ENCODE measurements at places on chromosomes 2 and 18.

DNA sequence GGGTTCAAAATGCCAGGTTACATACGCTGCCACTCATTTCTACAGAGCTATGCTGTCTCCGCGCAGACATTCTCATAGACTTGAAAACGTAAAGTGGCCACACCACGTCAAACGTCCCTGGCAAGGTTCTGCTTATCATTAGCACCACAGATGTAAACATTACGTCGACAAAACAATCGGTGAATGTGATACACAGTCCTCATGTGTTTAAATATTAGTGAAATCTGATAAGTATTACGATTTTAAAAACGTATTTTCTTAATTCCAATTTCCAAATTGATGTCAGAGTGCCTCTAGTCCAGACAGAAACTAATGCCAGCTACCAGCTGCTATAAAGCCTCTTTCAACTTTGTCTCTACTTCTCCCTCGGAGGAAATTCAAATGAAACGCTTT, 1.2 kb downstream of the STK17B start:
- no peak for DNase-seq

- DNase-seq, result no peak
These were observed 92.5 kb upstream of the EML6 start for GRCh38 chr2:54630858-54631497.

DNA sequence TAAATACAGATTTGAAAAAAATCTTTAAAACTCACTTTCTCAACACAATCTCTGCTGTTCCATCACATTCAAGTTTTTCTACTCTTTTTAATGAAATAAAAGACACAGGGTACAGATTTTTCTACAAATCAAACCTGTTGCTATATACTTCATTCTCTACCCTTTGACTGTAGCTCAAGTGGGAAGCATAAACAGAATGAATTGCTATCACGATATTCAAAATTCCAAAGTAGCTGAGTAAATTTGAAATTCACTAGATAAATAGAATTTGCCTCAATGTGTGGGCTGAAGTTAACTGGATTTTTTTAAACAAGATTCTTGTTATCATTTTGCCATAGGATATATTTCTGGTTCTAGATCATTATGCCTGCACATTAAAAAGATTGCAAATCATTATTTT, 185.9 kb downstream of the ZNF521 start:
- no peak for DNase-seq

GRCh38 chr2:39607538-39608262, 58.0 kb upstream of the TMEM178A start:
- no peak for DNase-seq

DNA sequence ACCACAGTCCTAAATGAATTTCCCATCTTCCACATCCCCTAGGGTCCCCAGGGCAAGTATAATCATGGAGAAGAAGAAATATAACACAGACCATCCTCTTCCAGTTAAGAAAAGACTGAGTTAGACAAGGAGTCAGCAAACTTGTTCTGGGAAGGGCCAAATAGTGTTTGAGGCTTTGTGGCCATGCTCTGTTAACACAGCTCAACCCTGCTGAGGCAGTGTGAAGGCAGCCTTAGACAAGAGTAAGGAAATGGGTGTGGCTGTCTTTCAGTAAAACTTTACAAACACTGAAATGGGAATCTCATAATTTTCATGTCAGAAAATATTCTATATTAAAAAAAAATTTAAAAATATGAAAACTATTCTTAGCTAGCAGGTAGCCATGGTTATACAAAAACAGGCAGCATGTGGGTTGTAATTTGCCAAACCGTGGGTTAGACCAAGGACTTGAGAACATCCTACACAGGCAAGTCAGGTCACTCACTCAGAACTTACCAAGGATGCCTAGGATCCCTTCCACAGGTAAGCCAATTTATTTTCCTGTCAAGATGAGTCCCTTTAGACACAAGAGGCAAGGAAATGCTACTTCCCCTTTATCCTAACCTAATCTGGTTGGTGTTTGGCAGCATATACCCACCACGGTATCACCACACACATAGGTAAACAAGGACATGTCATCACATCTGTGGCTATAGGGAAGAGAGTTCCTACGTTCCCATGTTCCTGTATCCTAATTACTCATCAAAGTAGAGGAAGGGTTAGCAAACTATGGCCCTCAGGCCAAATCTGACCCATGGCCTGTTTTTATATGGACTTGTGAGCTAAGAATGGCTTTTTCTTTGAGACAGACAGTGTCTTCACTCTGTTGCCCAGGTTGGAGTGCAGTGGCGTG, 31.9 kb downstream of the C2orf74 start:
- no peak for DNase-seq

- DNase-seq, result no peak
These were observed 758.1 kb upstream of the ACVR2A start for GRCh38 chr2:147086715-147087114.

DNA sequence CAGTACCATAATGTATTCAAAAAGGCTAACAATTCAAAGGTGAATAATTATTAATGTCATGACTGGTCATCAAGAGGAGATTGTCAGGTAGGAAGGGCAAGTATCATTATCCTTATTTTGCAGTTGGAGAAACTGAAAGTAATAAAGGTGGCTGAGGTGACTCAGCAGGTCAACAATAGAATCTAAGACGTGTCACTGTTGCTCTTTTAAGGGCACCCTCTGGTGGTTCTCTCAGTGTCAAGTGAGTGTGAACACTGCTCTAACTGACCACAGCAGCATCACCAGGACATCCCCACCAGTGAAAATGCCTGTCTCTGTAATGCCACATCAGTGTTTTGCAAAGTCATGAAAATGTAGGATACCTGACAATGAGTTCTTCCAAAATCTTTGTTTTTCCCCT, 69.7 kb downstream of the DCC start:
- no peak for DNase-seq

- DNase-seq, result no peak
These were observed 516.9 kb downstream of the EIPR1 start for GRCh38 chr2:2860589-2861300.

GRCh38 chr18:48827291-48828193, 123.2 kb downstream of the SMAD7 start:
- DNase-seq, result no peak

DNA sequence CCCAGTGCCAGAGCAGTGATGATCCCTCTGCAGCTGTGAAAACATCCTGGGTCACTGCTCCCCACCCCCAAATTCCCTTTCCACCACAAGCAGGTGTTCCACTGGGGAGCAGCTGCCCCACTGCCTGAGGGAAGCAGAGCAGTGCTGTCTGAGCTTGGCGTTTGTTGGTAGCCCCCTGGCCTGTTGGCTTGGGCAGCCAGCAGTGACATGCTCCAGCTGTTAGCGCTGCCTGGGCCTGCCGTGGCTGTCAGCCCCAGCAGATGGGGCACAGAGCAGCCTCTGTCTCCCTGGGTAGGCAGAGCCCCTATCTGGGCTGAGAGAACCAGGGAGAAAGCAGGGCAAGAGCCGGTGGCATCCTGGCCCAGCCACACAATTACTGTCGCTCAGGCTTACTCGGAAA, 247.7 kb downstream of the GLI2 start:
- no peak for DNase-seq

DNA sequence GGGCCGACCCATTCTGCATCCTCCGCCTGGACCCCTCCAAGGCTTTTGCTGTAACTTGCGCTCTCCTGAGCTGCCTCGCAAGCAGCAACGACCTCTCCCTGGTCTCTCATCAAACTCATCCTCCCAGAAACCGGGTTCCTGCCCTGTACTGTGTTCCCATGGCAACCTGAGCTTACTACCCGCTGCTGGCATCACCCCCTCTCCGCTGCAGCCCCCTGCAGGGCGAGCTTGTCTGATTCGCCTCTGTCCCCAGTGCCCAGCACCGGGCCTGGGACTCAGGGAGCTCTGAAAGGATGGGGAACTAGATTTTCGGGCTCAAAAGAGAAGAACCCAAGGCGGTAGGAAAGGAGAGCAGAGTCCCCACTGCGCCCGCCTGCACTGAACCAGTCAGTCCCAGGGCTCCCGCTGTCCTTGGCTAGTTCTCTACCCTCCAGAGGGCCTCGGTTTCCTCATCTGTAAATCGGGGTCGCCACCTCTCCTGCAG, 463 bp downstream of the HS1BP3 start:
- no peak for DNase-seq

- DNase-seq, result no peak
These were observed 32.1 kb upstream of the NFU1 start for GRCh38 chr2:69469375-69469774.

- DNase-seq, result no peak
These were observed 177.5 kb downstream of the ANAPC1 start for GRCh38 chr2:111706481-111707001.

DNA sequence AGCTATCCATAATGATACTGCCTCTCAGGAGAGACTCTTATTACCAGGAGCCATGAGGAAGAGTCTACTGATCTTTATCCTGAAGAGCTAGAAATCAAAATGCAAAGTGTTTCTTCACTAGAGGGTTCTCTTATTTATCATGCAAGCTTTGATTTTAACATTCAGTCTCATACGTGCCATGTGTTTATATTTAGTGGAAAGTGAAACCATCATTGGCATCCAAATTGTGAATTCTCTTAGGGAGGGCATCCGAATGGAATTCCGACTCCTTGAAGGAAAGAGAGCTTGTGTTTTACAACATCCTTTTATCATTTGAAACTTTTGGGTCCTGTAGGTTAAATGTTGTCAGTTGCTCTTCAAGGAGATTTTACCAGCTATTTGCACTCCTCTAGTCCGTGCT, 170.4 kb upstream of the SESTD1 start:
- DNase-seq, result no peak

GRCh38 chr2:73984922-73985307, 205 bp downstream of the TET3 start:
- no peak for DNase-seq

GRCh38 chr2:143572421-143572820, 443.2 kb downstream of the ARHGAP15 start:
- DNase-seq, result no peak

- DNase-seq, result no peak
These were observed 149.2 kb upstream of the KLHL29 start for GRCh38 chr2:23235736-23236135.

GRCh38 chr2:203330434-203330833, 2.2 kb downstream of the ABI2 start:
- no peak for DNase-seq

DNA sequence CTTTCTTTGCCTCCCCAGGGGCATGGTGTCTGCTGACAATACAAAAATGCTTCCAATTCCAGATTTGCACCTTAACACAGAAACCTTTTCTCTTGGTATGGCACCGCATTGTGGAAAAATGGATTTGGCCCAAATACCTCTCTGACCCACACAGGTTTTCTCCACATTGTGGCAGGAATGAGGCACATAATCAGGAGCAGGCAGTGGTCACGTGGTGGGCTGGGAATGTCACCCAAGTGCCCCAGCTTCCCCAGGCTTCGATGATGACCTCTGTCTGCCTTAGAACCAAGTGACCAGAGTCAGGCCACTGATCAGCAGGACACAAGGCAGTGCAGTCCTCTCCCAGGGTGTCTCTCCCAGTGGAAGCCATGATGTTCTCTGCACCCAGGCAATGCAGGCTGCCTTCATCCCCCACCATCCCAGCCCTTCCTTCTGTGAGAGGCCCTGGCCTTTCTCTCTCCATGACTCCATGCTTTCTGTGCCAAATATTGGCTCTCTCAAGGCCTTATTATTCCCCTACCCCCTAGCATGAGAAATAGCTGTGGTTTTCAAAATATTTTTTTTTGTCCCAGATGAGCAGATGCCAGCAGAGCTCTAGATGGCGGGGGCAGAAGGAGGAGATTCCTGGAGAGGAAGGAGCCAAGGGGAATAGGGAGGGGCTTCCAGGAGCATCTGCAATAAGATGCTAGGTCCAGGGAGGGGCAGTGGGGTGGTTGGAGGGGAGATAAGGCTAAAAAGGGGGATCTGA, 198.9 kb downstream of the ACKR3 start:
- DNase-seq, result no peak

- DNase-seq, result no peak
These were observed 269.2 kb upstream of the ZNF521 start for GRCh38 chr18:25621144-25621543.

DNA sequence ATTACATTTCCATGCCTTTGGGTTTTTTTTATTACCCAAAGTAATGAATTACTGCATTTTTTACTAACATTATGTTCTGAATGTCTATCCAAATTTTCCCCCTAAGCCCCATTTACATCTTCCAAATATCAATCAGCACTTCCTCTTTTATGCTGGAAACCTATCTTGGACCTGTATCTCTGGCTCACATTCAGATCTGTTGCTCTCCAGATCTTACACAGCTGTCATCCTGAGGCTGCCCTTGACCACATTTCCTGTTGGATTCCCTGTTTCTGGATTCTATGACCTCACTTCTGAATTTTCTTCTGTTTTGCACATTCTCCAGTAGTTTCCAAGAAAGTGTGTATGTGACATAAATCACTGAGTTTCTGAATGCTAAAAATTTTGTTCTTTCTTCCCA, 146.7 kb downstream of the PDE1A start:
- DNase-seq, result no peak

Data from stimulated activated CD8-positive, alpha-beta memory T cell treated with anti-CD3 and anti-CD28 coated beads, Interleukin-4, amount 100 ng/mL, for 1 hour (primary cell).